Globus pallidus (tissue), 1 donor: ENCODE measurements at places on chromosomes 2 and 18.

GRCh38 chr2:28234807-28235206, 157.9 kb upstream of the FOSL2 start:
- DNase-seq = no peak

- DNase-seq = no peak
Measured at GRCh38 chr2:37439131-37439642, 94.8 kb downstream of the QPCT start.

DNA sequence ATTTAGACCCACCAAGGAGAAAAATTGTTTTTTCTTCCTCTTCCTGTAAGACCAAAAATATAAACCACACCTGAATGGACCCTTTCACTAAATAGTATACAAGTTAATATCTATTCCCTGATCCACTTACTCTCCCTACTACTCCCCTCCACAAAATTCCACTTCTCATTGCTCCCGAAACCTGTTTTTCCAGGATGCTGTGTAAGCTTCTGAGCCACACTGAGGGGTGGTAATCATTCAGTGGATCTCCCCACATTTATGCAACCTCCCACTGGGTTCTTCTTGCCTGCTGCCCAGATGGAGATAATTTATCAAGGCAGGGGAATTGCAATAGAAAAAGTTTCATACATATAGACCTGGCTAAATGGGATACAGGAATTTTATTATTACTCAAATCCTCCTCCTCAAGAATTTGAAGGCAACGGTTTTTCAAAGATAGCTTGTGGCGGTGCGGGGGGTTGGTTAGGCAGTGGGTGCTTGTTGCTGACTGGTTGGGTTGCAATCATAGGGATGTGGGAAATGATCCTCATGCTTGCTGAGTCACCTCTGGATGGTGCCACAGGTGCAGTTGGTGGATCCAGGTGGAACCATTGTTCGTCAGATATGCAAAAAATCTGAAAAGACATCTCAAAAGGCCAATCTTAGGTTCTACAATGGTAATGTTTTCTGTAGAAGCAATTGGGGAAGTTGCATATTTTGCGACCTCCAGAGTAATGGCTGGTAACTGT, 970.3 kb downstream of the CNTNAP5 start:
- no peak for DNase-seq

GRCh38 chr2:237592425-237592980, 2.0 kb upstream of the RAB17 start:
- no peak for DNase-seq

GRCh38 chr2:28068088-28068487, 177.6 kb downstream of the BABAM2 start:
- DNase-seq = no peak

GRCh38 chr2:172147944-172148650, 45.4 kb upstream of the DLX2 start:
- DNase-seq = no peak

GRCh38 chr2:147772781-147773180, 72.0 kb upstream of the ACVR2A start:
- no peak for DNase-seq

DNA sequence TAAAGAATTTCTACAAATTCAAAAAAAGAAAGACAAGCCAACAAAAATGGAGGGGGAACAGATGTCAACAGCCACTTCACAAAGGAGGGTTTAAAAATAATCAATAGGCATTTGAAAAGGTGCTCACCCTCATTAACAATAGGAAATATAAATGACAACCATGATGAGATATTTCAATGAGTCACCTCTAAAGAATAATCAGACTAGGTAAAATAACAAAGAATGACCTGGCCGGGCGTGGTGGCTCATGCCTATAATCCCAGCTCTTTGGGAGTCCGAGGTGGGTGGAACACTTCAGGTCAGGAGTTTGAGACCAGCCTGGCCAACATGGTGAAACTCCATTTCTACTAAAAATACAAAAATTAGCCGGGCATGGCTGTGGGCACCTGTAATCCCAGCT, 133.6 kb downstream of the KCNE4 start:
- no peak for DNase-seq

- no peak for DNase-seq
Measured at GRCh38 chr2:20509770-20510490, 63.1 kb downstream of the RHOB start.

GRCh38 chr18:27449104-27449503, 264.0 kb upstream of the CHST9 start:
- no peak for DNase-seq

DNA sequence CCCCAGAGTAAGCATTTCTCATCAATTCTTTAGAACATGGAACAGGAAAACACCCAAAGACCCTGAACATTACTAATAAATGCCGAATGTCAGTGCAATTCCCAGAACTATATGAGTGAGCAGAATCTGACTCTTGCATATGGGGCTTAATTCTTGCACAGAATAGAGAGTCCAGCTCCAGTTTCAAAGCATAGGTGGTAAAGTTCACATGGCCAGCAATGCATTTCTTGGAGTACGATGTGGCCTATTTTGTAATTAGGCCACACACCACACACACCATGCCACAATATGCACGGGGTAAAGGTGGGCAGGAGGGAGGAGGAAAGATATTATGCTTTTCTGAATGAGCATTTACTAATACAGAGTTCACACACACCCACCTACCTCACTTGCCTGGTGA, 56.5 kb downstream of the PLA2R1 start:
- DNase-seq = no peak

- DNase-seq = no peak
Measured at GRCh38 chr2:227871375-227871791, at the start of gene DAW1. Gene DAW1, plus strand, starts transcription at chr2:227871631. Its CDS starts 59 bp downstream, at chr2:227871690.

- DNase-seq = no peak
Measured at GRCh38 chr2:173644146-173644545, 289.5 kb downstream of the CDCA7 start.

GRCh38 chr2:176566496-176566895, 297.3 kb downstream of the MTX2 start:
- no peak for DNase-seq

DNA sequence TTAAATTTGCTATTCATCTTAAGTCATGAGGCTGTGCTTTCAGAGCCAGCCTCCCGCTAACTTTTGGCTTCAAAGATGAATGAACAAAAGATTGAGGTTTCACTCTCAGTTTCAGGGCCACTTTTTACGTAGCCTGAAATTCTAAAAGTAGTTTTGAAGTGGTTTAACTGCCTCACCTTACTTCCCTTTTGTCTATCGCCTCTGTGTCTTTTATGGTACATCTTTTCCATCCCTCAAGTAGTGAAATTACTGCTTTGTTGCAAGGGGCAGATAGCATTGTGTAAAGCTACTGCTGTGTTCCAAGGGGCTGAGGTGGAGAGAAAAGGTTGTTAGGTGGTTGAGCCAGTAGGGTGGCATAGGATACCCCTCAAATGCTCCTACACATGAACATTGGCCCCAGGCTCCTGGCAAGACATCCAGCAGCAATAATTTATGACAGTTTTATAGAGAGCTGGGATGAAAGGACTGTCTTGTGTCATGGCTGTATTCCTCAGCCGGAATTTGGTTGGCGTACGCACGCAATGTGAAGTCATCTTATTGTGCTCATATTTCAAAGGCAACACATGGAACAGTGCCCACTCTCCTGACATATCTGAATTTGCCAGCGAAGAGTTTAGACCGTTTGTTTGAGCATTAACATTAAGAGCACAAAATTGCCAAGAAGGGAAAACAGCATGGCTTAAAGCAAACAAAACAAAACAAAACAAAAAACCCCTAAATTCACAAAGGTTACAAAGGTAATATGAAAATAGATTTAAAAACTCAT, 32.2 kb downstream of the QPCT start:
- no peak for DNase-seq

DNA sequence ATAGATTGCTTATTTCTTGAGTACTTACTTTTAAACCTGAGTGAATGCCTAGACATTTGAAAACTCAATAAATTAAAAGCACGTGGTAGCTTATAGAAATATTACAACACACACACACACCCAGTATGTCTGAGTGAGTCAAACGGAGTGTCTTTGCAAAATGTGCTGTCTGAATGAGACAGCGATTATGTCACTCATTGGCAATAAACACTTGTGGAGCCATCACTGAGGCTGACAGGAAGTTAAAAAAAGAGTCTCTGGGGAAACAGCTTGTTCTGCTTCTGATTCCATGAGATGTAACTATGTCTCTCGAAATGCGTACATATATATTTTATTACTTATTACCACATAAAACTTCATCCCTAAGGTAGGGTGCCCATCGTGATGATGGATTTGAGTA, 22.3 kb upstream of the VPS4B start:
- DNase-seq = no peak

GRCh38 chr2:203809084-203809521, 58.5 kb upstream of the CTLA4 start:
- DNase-seq = no peak

GRCh38 chr2:205401511-205401910, 280.8 kb upstream of the NRP2 start:
- DNase-seq = no peak

GRCh38 chr2:149000158-149000938, 38.2 kb upstream of the LYPD6B start:
- no peak for DNase-seq

GRCh38 chr18:49431165-49431962, 29.1 kb downstream of the DYM start:
- no peak for DNase-seq

- no peak for DNase-seq
Measured at GRCh38 chr2:7987992-7988391, 693.9 kb upstream of the ID2 start.

- DNase-seq = no peak
Measured at GRCh38 chr18:36593641-36594040, 235.2 kb downstream of the TPGS2 start.

GRCh38 chr2:129883121-129883520, 96.3 kb upstream of the RAB6C start:
- DNase-seq = no peak

DNA sequence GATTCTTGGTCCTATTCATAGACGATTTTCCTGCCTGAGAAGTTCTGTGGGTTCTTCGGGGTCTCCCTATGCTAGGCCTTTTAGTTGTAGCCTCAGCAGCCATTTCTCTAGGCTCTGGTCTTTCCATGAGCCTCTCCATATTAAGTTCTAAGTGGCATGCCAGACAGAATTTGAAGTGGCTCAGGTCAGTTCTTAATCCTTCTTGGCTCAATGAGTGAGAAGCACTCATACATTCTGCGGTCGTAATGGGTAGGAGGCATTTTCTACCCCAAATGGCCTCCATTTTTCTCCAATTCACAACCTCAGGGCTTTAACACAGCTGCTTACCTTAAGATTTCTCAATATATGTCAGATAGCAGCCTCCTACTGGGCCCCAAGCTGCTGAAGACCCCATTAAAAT, 405.3 kb upstream of the GALNT5 start:
- no peak for DNase-seq

GRCh38 chr2:60002183-60002867, 551.1 kb downstream of the BCL11A start:
- no peak for DNase-seq

DNA sequence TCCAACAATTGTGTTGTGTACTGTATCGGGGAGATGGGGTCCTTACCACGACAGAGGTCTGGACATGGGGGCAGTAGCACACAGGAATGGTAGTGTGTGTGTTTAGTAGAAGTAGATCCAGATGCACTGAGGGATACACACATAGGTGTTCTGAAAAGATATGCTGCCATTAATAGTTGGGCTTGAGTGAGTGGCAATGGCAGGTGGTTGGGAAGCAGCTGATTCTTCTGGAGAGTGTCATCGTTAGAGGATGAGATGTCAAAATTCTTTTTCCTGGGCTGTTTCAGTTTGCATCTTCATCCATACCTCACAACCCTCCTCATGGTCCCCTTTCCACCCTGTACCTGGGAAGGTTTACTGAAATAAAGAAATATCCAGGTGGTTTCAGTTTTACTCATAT, 66.6 kb downstream of the UGGT1 start:
- no peak for DNase-seq

- no peak for DNase-seq
Measured at GRCh38 chr2:51812138-51812866, 780.4 kb upstream of the NRXN1 start.

DNA sequence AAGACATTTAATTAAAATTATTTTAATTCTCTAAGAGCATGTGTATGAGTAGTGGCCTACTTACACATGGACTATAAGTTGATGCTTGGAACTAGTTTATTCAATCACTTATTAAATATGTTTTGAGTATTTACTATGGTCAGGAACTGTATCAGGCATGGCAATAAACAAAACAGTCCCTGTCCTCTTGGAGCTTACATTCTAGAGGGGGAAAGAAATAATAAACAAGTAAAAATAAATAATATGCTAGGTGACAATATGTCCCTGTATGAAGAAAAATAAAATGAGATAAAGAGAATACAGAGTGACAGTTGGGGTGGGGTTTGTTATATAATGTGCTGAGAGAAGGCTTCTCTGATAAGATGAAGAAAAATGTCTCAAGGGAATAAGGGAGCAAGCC, 74.5 kb downstream of the MYO3B start:
- DNase-seq = no peak
